ENCODE measurements at places on chromosomes 3 and 15. TPM values are rescaled to one million over a fixed set of nuclear protein-coding genes. Genes with fewer than 3 reads are reported as not detected.

The GOLGA8O gene
- not detected for total RNA-seq

The CPN2 gene
- total RNA-seq = not detected

The DUT gene
- 137 TPM for total RNA-seq

The EBLN2 gene
- total RNA-seq = 7.8 TPM

DNA sequence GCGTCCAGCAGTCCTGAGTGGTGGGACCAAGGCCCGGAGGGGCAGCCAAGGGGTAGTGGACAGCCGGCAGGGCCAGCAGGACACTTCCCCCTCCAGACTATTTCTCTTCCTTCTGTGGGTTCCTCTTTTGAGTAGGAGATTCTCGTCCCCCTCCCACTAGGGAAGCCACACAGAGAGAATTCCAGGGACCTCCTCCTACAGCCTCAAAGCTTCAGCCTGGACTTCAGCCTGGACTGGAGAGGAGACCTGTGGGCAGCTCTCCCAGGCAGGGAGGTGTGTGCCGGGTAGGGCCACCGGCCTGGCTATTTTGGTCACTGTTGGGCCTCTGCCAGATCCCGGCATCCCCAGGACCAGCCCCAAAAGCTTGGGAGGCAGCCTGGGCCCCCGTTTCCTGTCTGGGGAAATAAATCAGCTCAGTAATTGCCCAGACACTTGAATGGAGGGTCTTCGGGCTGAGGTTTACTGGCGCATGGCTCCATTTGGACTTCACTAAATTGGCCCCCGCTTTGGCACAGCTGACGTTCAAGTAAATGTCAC is 1.3 kb downstream of the SLC6A6 start:
- H3K27me3 ChIP-seq = no peaks in the 10 kb centered on the region
- no peak for DNase-seq
- no peak overlapping the region for H3K27ac ChIP-seq
- peaks cover 36% of the 10 kb centered on the region for H3K4me1 ChIP-seq
- H3K4me3 ChIP-seq = peak overlapping the region; percentile 91
- no peaks in the 10 kb centered on the region for H3K36me3 ChIP-seq

- no peak overlapping the region for H3K27ac ChIP-seq
- DNase-seq = no peak
- H3K27me3 ChIP-seq = no peaks in the 10 kb centered on the region
- H3K4me1 ChIP-seq = no peaks in the 10 kb centered on the region
- no peak overlapping the region for H3K4me3 ChIP-seq
These were observed 20.0 kb downstream of the PCCB start for GRCh38 chr3:136270179-136270578.

- H3K36me3 ChIP-seq = no peaks in the 10 kb centered on the region
- no peak for DNase-seq
- H3K27me3 ChIP-seq = no peaks in the 10 kb centered on the region
- no peak overlapping the region for H3K4me3 ChIP-seq
These were observed 257.2 kb upstream of the TPRG1 start for GRCh38 chr3:188914552-188914951.

- no peak for DNase-seq
- H3K27me3 ChIP-seq = no peaks in the 10 kb centered on the region
- H3K27ac ChIP-seq = no peak overlapping the region
- H3K4me3 ChIP-seq = no peak overlapping the region
- H3K4me1 ChIP-seq = peaks cover 6% of the 10 kb centered on the region
- H3K36me3 ChIP-seq = peaks cover 4% of the 10 kb centered on the region
These were observed 145.1 kb upstream of the THRB start for GRCh38 chr3:24639481-24640329.

DNA sequence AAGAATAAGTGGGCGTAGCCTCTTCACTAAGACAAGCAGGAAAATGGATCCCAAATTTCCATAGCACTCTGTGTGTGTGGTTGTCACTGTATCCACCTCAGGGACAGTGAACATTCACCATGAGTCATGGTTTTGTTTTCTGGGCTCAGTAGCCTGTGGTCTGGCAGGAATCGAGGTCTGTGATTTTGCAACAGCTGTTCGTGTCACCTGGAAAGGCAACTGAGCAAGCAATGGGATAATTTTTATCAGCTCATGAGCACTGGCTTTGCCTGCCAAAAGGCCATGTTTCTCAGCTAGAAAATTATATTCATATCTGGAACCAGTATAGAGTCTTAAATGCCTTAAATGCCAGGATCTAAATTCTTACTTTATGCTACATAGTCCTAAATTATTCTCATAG is 60.9 kb downstream of the STRIT1 start:
- no peaks in the 10 kb centered on the region for H3K4me1 ChIP-seq
- no peaks in the 10 kb centered on the region for H3K27me3 ChIP-seq
- no peak for DNase-seq
